NCI-H1092 (cell line): ENCODE measurements at places on chromosomes 16 and 17.
A peak's percentile ranks its signal among the peaks of the same experiment; 100 is the strongest.

DNA sequence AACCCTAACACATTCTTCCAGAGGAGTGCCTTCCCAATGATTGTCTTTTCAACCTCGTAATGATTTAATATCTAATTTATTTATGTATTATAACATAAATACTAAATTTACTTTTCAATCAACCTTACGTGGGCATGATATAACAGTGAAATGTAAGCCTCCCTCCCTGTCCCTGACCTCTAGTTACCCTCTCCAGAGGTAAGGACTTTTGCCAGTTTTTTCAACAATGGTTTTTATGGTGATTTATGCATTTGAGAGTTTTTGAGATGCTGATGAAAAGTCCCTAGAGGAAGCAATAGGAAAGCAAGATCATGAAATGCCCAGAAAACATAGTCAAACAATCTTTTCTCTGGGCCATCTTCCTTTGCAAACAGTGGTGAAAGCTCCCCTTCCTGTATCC is 35.2 kb upstream of the PLLP start:
- no peak for DNase-seq

DNA sequence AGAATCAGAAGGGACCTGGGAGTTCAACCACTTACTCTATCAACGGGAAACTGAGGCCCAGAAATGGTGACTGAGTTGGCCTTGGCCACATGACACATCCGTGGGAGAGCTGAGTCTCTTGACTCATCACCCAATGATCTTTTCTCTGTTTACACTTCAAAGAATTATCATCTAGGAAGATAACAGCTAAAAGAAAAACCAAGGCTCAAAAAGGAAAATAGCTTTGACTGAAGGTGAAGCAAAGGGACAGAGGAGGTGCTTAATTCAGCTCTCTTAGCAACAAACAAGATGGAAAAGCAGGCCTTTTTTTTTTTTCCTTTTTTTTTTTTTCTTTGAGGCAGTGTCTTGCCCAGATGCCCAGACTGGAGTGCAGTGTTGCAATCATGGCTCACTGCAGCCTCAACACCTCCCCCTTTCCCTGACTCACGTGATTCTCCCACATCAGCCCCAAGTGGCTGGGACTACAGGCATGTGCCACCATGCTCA is 16.7 kb downstream of the ERCC4 start:
- DNase-seq: no peak

DNA sequence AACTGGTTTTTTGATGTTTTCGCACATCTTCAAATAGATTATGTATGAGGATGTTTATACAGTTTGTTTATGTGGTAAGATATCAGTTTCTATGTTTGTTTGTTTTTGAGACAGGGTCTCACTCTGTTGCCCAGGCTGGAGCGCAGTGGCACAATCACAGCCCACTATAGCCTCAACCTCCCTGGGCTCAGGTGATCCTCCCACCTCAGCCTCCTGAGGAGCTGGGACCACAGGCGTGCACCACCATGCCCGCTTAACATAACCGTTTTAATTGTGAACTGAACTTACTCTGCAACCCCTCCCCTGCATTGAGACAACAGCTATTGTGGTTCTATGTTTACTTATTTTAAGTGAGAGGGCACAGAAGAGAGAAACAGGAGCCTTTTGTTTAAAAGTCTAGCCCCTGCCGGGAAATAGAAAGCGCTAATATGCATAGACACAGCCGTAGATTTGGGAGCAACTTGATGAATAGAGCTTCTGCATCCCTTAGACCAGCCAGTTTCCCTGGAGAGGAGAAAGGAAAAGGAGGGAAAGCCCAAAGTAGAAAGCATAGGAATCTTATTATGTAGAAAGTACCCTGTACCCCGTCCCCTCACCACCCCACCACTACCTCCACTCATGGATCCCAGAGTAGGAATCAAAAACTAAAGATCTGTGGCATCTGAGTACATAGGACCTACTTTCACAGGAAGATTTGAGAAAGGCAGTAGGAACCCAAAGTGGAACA is 19.6 kb upstream of the APPBP2 start:
- DNase-seq: no peak

GRCh38 chr16:24670623-24671454 is 58.6 kb upstream of the TNRC6A start:
- peak; percentile 82 for DNase-seq

DNA sequence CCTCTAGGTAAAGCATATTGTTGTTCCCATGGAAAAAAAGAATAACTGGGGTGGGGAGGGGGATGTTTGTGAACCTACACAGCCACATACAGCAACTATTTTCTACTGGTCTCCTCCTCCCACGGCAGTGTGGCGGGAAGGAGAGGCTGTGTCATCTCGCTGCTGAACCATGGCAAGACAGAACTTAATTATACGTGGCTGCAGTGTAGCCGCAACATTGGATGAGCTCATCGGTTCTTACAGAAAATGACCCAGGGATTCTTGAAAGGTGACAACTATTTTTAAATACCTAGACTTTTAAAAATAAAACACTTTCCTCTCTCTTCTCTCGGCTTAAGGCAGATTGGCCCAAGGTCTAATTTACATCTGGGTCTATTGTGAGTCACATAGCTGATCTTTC is 19.8 kb upstream of the TEKT3 start:
- no peak for DNase-seq
